ENCODE measurements at places on chromosomes 12 and 14.

DNA sequence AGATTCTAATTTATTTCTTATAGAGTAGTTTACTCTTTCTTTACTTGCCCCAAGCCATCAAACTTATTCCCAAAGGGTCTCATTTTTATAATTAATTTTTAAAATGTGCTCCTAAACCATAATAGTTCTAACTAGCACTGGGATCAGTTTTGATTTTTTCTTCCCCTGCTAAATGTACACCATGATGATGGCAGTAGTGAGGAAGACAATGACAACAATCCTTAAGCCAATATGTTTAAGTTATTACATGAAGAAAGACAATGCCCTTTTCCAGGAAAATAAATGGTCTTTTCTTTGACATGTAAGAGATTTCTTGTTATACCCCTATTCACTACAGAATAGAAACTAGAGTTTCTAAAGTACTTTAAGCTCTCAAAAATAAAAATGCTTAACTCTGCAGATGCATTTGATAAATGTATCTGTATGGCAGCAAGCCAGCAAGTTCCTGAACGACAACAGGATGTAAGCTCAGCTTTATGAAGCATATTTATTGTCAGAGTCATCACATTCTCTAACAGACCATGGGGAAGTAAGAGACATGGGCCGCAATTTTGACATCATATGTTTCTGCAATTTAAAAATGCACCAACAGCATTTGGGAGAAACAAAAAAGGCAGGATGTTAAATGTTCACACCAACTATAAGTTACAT is 36.0 kb upstream of the SNX6 start:
- DNase-seq = no peak

DNA sequence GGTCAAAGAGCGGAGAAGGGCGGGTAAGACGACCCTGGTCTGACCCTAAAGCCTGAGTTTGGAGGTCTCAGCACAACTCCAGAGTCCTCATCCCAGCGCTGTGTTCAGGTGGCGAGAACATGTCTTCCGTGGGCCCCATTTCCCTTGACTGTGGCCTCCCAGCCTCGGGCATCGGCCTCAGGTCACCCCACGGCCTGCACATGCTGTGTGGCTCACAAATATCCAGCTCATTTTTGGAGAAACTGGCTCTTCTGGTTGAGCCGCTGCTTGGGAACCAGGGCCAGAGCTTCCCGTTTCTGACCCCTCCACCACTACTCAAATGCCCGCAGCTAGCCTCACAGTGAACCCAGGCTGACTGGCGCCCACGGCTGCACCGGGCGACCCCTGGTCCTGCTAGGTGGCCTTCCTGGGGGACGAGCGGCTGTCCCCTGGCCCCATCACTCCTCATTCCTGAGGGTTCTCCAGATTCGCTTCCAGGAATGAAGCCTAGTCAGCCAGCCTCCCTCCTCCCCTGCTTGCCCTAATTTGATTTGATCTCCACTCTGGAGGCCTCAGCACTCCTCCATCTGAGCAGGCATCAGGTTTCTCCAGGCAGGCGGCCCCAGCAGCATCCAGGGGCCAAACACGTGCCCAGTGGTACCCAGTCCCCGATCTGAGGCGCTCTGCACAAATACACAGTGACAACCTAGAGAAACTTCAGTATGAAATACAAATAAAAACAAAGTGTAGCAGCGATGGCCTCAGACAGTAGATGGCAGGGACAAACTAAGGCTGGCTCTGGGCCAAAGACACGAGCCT is 4.7 kb downstream of the P2RX2 start:
- DNase-seq = no peak

GRCh38 chr12:32399370-32400113 is at the start of gene FGD4:
Gene FGD4, plus strand, starts transcription at chr12:32399558.
- peak; percentile 39 for DNase-seq

- no peak for DNase-seq
These were observed 5.2 kb upstream of the GNG2 start for GRCh38 chr14:51855234-51855633.

- peak; percentile 71 for DNase-seq
These were observed 1.4 kb upstream of the ZFP36L1 start for GRCh38 chr14:68794130-68794850.

- no peak for DNase-seq
These were observed 43.2 kb downstream of the KRT80 start for GRCh38 chr12:52148464-52149181.

DNA sequence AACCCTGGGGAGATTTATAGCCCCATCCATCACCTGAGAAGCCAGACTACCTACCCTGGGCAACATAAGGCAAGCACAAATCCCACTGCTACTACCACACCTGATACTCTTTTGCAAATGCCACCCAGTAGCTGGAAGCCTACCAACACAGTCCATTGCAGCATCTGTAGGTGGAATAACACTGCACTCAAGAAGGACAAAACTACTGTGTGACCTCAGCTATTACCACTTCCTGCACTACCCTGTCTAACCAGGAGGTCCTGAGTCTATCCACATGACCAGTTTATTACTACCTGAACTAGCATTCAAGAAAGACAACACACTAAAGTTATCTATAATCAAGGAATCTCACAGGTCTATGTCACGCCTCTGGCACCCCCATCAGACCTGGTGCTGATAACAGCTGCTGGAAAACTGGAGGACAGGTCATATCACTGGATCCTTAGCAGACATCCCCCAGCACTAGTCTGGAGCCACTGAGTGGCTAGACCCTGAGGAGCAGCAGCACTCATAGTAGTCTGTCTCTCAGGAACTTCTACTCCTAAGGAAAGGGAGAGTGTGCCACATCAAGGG is 2.9 kb upstream of the CLEC1A start:
- no peak for DNase-seq

GRCh38 chr12:68789144-68789878 is 18.7 kb upstream of the MDM2 start:
- no peak for DNase-seq

All from stimulated activated CD4-positive, alpha-beta T cell treated with anti-CD3 and anti-CD28 coated beads, TNF-alpha, amount 100 ng/mL, for 48 hours (primary cell).